Effector memory CD4-positive, alpha-beta T cell (primary cell): ENCODE measurements at places on chromosomes 2 and 18.
A peak's percentile ranks its signal among the peaks of the same experiment; 100 is the strongest.

DNA sequence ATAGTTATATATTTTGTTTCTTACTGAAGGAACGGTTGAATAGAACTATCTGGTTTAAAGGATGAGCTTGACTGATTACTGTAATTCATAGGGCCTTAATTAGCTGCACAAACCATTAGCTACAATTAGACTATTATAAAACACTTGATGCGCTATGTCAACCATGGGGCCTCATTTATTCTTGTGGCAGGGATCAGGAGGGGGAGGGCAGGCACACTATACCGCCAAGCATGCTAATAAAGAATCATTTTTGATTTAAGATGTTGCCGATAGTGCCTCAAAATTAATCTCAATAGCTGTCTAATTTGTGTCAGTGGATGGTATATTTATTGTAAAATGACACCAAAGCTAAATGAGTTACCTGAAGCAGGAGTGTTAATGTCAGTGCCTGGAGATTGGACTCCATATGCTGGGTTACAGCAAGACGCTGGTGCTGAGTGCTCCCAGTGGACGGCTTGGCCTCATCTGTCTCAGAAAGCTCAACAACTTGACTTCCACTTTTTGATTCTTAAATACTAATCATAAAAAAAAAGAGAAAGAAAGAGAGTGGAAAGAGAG lies 1007.0 kb upstream of the CELF4 start:
- no peaks in the 10 kb centered on the region for H3K27me3 ChIP-seq
- no peak overlapping the region for H3K4me3 ChIP-seq
- H3K36me3 ChIP-seq = no peaks in the 10 kb centered on the region
- no peak for DNase-seq
- H3K27ac ChIP-seq = no peak overlapping the region
- no peaks in the 10 kb centered on the region for H3K4me1 ChIP-seq

DNA sequence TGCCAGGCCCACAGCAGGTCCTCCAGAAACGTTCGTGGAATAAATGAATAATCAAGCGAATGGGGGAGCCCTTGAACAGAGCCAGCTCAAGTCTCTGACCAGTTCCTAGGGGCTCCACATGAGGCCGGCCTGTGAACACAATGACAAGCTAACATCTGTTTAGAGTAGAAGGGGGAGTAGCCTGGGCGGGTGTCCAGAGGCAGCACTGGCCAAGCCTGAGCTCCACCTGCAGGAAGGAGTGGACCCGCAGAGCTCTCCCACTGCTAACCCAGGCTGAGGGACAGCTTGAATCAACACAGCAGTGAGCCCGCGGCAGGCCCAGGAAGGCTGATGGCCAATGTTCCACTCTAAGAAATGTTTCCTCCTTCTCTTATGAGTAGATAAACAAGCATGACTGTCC lies 234.8 kb upstream of the RAB6C start:
- H3K27me3 ChIP-seq = peaks cover 3% of the 10 kb centered on the region
- no peaks in the 10 kb centered on the region for H3K4me1 ChIP-seq
- no peak for DNase-seq
- H3K36me3 ChIP-seq = no peaks in the 10 kb centered on the region
- H3K4me3 ChIP-seq = no peak overlapping the region
- H3K27ac ChIP-seq = no peak overlapping the region

- no peaks in the 10 kb centered on the region for H3K27me3 ChIP-seq
- H3K4me3 ChIP-seq = no peak overlapping the region
- no peak overlapping the region for H3K27ac ChIP-seq
- H3K36me3 ChIP-seq = no peaks in the 10 kb centered on the region
These were observed 41.7 kb upstream of the NABP1 start for GRCh38 chr2:191636235-191636543.

DNA sequence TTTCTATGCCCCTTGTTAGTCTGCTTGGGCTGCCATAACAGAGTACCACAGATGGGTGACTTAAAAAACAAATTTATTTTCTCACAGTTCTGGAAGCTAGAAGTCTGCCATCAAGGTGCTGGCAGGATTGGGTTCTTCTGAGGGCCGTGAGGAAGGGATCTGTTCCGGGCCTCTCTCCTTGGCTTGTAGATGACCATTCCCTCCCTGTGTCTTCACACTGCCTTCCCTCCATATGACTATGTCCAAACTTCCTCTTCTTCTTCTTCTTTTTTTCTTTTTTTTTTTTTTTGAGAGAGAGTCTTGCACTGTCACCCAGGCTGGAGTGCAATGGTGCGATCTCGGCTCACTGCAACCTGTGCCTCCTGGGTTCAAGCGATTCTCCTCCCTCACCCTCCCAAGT lies 13.1 kb upstream of the CCNYL1 start:
- H3K4me1 ChIP-seq = no peaks in the 10 kb centered on the region
- H3K27me3 ChIP-seq = no peaks in the 10 kb centered on the region
- no peak overlapping the region for H3K27ac ChIP-seq
- H3K4me3 ChIP-seq = no peak overlapping the region
- DNase-seq = no peak
- no peaks in the 10 kb centered on the region for H3K36me3 ChIP-seq

GRCh38 chr2:234950730-234951663 lies 820 bp upstream of the SH3BP4 start:
- no peak overlapping the region for H3K4me3 ChIP-seq
- peaks cover 10% of the 10 kb centered on the region for H3K4me1 ChIP-seq
- no peak overlapping the region for H3K27ac ChIP-seq
- no peak for DNase-seq
- peaks cover 3% of the 10 kb centered on the region for H3K27me3 ChIP-seq
- H3K36me3 ChIP-seq = no peaks in the 10 kb centered on the region

DNA sequence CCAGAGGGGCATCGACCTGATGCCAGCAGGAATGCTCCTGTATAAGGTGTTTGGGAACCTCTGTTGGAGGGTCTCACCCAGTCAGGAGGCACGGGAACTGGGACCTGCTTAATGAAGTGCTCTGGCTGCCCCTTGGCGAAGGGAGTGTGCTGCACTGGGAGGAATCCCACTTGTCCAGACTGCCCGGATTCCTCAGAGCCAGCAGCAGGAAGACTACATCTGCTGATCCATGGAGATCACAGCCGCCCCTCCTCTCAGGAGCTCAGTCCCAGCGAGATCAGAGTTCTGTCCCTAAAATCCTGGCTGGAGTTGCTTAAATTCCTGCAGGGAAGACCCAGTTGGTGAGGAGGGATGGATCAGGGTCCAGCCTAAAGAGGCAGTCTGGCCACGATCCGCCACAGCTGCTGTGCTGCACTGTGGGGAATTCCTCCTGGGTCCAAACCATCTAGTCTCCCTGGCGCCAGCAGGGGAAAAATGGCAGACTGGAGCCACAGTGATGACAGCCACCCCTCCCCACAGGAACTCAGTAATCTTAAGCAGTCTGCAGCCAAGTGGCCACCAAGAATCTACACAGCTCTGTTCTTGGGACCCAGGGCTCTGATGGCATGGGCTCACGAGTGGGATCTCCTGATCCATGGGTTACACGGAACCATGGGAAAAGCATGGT lies 76.5 kb upstream of the NRP2 start:
- no peak overlapping the region for H3K27ac ChIP-seq
- H3K27me3 ChIP-seq = no peaks in the 10 kb centered on the region
- no peaks in the 10 kb centered on the region for H3K4me1 ChIP-seq
- DNase-seq = no peak

DNA sequence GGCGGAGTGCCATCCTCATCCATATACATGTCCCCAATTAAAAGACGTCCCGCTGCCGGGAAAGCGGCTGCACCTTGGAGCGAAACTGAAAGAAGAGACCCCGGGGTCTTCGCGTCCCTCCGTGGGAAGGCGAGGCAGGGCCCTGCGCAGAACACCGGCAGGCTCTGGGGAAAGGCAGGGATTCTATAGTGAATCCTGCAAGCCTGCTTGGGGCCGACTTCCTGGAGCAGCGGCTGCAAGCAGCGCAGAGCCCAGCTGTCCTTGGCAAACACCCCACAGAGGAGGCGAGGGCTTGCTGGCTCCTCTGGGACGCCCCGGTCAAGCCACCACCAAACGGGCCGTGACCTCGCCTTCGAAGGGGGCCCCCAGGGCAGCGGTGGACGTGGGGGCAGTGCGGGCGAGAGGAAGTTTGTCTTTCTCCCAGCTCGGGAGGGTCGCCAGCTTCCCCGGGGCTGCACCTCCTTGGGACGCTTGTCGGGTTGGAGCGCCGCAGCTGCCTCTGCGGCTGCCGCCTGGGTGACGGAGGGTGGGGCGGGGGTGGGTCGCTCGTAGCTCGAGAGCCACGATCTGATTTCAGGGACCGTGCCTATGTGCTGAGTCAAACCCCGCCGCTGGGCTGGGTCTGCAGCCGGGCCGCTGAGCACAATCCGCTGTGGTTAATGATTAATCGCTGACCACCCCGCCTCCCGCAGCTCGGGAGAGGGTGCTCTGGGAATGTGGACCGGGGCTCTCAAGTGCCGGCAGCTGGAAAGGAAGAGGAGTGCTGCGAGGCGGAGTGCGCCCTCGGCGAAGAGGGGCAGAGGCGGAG lies 486 bp upstream of the GPR39 start:
- H3K27ac ChIP-seq = no peak overlapping the region
- peaks cover 3% of the 10 kb centered on the region for H3K27me3 ChIP-seq
- H3K4me3 ChIP-seq = no peak overlapping the region
- H3K36me3 ChIP-seq = no peaks in the 10 kb centered on the region

- H3K4me1 ChIP-seq = peaks cover 13% of the 10 kb centered on the region
- H3K36me3 ChIP-seq = peaks cover 7% of the 10 kb centered on the region
- DNase-seq = peak; percentile 9
- H3K27ac ChIP-seq = peak overlapping the region; percentile 81
- no peaks in the 10 kb centered on the region for H3K27me3 ChIP-seq
These were observed 425 bp downstream of the ASB3 start for GRCh38 chr2:53786352-53786704.

DNA sequence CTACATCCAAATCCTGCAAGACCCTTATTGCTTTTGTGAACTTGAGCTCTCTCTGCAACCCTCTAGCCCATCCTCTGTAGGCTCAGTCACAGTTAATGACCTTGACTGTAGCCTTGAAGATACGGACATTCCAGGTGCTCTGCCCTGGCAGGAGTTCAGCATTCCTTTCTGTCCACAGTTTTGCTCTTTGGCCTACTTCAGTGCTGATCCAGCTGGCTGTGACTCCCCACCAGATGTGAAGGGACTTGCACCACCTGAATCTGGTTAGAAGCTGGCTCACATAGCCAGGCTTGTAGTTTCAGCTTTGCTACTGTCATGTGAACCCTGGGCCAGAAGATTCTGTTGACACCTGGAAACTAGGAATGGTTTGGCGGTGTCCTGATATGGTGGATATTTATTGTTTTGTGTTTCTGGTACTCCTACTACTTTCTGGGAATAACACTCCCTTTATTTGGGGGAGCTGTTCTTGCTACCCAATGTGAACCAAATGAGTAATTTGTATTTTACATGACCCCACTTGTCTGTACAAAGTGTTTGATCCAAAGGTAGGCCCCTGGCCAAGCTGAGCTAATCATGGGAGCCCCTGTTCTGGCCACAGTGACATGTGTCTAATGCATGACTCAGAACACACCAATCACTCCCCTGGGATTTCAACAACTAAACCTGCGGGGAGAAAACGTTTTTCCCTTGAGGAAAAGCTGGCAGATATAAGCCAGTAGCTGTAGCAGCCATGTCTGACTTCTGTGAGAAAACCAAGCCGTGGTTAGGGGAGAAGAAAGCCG lies 73.4 kb downstream of the CDCA7 start:
- no peak overlapping the region for H3K27ac ChIP-seq
- H3K27me3 ChIP-seq = no peaks in the 10 kb centered on the region

DNA sequence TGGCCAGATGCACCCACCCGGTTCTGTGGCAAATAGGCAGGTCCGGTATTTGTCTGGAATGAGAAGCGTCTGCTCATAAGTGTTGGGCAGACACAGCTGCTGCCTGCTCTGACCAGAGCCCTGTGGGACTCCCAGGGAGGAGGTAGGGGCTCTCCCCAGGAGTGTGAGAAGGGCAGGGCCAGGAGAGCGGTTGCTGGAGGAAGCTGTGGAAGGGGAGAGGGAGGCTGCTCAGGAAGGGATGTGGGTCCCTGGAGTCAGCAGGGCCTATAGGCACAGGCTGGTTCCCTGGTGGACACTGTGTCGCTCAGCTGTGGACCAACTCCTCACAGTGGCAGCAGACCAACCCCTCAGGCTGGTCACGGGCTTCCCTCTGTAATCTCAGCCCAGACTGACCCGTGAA lies 109.2 kb downstream of the DYSF start:
- no peak overlapping the region for H3K27ac ChIP-seq
- H3K4me1 ChIP-seq = no peaks in the 10 kb centered on the region
- no peak for DNase-seq
- H3K36me3 ChIP-seq = no peaks in the 10 kb centered on the region

DNA sequence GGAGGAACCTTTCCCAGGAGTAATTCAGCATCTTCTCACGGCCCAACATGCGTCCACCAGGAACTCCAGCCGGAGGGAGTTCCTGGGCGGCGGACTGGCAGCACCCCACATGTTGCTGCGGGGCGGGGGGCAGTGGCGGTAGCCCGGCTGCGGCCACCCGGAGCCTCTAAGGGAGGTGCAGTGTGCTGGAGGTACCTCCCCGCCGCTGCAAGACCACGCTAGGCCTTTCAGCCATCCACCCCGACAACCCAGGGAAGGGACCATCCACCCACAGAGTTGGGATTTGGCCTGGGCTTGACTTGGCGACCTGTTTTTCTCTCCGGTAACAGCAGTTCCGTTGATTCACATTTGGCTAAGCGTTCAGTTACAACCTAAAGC lies 625 bp downstream of the LYPD6 start:
- H3K4me3 ChIP-seq = no peak overlapping the region
- DNase-seq = no peak
- H3K4me1 ChIP-seq = no peaks in the 10 kb centered on the region
- no peak overlapping the region for H3K27ac ChIP-seq
- H3K27me3 ChIP-seq = peaks cover 12% of the 10 kb centered on the region

GRCh38 chr2:151770995-151771394 lies 36.7 kb upstream of the NEB start:
- H3K4me3 ChIP-seq = no peak overlapping the region
- H3K27me3 ChIP-seq = no peaks in the 10 kb centered on the region
- H3K36me3 ChIP-seq = no peaks in the 10 kb centered on the region
- no peak overlapping the region for H3K27ac ChIP-seq
- H3K4me1 ChIP-seq = no peaks in the 10 kb centered on the region

GRCh38 chr2:1509271-1510065 lies 96.2 kb downstream of the TPO start:
- H3K27ac ChIP-seq = peak overlapping the region; percentile 32
- no peaks in the 10 kb centered on the region for H3K27me3 ChIP-seq
- H3K4me1 ChIP-seq = peaks cover 7% of the 10 kb centered on the region
- H3K36me3 ChIP-seq = no peaks in the 10 kb centered on the region

DNA sequence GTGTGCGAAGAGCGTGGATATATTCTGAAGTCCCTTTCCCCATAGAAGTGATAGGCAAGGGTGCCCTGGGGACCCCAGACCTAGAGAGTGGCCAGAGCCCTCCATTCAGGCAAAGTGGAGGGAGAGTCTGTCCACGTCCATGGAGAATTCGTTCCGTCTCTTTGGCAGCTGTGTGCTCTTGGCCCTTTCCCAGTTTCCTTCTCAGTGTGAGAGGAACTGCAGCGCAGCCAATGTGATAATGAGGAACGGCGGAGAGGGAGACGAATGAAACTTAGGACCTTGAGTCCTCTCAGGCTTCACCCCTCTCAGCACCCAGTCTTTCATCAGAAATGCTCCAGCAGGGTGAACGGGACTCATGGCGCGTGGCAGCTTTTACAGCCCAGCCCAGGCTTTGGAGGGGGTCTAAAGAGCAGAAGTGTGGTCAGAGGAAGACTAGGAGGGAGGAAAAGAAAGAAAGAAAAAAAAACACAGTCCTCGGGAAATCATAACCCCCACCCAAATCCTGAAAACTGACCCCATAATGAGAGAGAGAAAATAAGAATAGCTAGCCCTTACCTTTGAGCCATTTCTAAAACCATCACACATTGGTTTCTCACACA lies 95.0 kb upstream of the RIOK3 start:
- no peaks in the 10 kb centered on the region for H3K4me1 ChIP-seq
- H3K27me3 ChIP-seq = no peaks in the 10 kb centered on the region
- no peak overlapping the region for H3K4me3 ChIP-seq
- no peak for DNase-seq

GRCh38 chr2:151760139-151760650 lies 25.9 kb upstream of the NEB start:
- no peaks in the 10 kb centered on the region for H3K27me3 ChIP-seq
- DNase-seq = no peak
- no peak overlapping the region for H3K4me3 ChIP-seq
- no peaks in the 10 kb centered on the region for H3K4me1 ChIP-seq
- no peaks in the 10 kb centered on the region for H3K36me3 ChIP-seq
- no peak overlapping the region for H3K27ac ChIP-seq
